ENCODE measurements at places on chromosomes 6 and 20.

- no peak for DNase-seq
Measured at GRCh38 chr6:121867095-121867494, 431.6 kb downstream of the GJA1 start.

DNA sequence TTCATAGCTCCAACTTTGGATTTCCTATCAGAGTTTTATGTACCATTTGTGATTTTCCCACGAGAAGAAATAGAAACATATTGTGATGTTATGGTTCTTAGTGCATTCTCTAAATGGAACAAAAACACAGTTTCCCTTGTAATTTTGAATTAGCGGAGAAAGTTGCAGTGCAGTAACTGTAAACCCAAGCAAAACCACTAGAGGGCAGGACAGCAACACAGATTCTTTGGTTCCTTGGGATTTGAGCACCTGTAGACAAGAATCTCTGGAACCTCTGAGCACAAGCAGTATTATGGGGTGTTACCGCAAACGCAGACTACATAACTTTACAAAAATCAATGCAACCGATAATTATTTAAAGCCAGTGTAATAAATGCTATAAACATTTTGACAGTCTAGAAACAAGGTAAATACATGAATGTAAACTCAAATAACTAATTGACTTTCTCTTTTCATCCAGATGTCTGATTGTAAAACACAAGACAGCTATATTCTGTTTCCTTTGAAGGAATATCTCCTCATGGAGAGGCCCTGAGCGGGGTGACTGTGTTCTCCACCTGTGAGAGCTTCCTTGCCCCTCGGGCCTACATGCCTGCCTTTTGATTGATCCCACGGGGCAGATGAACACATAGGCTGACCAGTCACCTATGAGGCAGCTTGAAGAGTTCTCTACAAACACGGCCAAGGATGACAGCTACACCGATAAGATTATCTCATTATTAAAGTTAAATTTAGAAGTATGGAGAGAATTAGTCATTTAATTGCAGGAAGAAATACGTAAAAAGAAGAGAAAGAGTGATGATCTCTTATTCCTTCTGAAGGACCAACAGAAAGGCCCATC, 67.5 kb upstream of the COL21A1 start:
- no peak for DNase-seq

- DNase-seq, result no peak
Measured at GRCh38 chr20:24909861-24910260, 39.2 kb upstream of the CST7 start.

DNA sequence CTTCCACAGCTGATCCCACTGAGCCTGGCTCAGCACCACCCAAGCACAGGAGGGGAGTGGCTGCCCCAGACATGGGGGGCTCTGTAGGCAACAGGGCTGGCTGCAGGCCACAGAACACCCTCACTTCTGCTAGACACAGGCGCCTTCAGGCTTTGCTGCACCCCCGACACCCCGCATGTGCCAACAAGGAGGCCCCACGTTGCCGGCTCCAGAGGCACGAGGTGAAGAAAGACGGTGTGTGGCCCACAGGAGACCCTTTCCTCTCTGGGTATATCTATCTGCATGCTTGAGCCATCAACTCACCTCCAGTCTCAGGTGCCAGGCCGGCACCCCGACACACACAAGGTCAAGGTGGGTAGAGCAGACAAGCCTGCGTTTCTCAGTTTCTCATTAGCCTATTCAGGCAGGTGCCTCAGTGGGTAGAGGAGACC, 158.3 kb downstream of the DLL1 start:
- DNase-seq, result no peak

GRCh38 chr6:129472239-129472638, 237.7 kb downstream of the ARHGAP18 start:
- DNase-seq, result no peak

DNA sequence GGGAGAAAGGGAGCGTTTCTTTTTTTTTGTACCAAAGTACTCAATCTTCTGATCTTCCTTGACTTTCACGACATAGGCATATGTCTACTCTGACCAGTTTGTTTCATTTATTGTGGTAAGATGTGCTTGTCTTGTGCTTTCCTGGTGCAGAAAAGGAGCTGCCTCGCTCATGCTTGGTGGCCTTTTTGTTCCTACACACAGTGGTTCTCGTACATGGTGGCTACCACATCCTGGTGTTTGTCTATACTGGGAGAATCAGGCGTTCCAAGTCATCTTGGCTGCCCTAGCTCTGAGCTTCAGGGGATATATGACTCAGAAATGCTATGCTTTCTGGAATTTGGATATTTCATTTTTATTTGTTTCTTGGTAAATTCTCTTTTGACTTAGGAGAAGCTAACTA, 31.8 kb downstream of the MYB start:
- no peak for DNase-seq

- no peak for DNase-seq
Measured at GRCh38 chr6:15615802-15616201, 47.0 kb downstream of the DTNBP1 start.

DNA sequence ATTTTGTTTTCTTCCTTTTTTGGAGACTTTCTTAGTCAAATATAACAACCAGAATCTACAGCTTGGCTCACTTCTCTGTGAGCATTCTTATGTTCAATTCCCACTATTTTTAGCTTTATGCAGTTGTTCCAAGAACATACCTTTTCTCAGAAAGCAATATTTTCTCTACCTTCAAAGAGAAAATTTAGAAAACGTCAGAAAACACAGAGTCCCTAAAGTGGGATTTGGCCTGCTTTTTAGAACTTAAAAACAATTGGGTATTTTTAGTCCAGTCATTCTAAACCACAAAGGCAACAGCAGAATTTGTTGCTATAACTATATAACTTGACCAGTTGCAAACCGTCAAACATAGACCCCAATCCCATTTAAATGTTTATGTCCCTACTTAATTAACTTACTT, 133.1 kb downstream of the MOXD1 start:
- no peak for DNase-seq

DNA sequence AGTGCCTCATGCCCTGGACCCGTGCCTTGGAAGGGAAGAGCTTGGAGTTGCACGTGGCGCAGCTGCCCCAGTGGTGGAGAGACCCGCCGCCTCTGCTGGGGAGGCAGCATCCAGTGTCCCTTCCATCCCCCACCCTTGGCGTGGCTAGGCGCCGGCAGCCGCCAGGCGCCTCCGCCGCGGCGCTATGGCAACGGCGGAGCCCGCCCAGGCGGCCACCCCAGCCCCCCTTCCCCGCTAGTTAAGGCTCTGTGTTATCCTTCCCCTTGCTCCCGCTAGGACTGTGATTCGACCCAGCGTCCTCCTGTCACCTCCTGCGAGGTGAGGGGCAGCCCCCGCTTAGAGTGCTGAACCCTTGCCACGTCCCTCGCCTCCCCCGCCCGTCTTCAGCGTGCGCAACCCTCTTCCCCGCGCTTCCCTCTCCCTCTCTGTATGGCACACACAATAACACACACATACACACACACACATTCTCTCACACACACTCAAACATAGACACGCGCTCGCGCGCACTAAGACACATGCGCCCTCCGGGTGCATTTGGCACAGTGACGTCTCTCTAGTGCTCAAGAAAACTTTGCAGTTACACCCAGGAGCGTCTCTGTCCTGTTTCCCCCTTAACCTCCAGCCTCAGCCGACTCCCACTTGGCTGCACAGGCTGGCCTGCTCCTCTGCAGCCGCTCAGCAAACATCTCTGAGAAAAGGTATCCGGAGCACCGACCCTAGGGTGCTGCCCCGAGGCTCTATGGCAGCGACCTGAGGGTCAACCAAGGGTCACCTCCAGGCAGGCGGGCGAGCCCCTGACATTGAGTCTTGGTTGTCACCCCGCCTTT, 8.5 kb downstream of the GRIK2 start:
- DNase-seq, result no peak

DNA sequence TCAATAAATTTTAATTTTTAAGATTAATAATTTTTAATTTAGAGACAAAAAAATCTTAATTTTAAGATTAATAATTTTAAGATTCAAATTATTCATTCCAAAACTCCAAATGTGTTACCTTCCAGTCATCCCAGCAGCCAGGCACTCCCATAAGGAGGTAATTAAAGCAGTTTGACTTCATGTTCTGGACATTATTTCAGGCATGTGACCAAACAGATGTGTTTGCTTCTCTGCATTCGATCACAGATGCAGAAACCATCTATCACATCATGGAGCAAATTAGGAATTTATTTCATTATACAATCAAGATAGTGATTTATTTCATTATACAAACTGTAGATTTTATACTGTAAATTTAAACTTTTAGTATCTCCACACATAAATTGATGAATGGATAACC, 150.3 kb downstream of the AKAP7 start:
- DNase-seq, result no peak

DNA sequence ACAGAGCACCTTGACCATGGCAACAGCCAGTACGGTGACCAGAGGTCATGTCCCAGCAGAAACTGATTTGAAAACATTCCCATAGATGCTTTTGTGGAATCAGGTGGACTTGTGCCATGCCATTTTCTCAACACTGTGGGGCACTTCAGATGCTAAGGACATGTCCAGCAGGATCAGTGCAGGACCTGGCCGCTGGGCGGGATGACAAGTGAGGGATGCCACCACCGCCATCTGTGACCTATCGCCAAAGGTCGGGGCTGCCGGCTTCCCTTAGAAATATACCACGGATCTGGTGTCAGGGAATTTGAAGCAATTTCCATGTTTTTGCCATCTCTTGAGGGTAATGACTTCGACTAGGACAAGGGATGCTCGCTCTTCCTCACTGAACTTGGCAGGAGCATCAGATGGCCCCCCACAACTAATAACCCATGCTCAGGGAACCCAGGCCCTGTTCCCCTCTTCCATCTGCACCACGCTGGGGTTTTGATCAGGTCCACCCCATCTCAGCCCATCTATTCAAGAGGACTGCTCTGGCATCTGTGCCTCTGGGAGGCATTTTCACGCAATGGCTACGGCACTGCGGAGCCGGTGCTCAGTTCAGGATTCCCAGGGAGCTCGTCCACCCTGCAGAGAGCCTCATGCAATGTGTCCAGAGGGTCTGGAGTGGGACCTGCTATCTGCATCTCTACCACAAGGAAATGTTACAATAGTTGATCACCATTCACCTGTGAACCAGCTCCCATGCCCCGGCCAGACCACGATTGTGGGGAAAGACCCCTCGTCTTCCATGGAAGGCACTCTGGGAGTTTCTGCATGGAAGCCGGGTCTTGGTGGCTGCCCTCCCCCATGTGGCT, 302.6 kb downstream of the TAF4 start:
- no peak for DNase-seq

DNA sequence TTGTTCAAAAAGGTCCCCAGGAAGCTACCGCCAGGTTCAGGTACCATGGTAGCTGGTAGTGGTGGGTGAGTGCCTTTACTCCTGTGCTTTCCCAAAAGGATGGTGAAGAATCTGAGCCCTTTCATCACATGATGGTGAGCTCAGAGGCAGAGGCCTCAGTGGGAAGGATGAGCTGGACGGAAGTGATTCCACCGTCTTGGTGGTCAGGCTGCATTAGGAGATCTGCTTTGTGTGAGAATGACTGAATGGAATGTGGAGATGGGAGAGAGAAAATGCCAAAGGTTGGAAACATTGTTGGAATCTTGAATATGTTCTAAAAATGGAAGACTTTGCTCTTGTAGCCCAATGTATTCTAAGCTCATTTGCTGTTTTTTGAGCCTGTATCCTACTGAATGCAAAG, 108.1 kb upstream of the SCP2D1 start:
- DNase-seq, result no peak

- no peak for DNase-seq
Measured at GRCh38 chr6:44954281-44954680, 373.8 kb upstream of the RUNX2 start.

DNA sequence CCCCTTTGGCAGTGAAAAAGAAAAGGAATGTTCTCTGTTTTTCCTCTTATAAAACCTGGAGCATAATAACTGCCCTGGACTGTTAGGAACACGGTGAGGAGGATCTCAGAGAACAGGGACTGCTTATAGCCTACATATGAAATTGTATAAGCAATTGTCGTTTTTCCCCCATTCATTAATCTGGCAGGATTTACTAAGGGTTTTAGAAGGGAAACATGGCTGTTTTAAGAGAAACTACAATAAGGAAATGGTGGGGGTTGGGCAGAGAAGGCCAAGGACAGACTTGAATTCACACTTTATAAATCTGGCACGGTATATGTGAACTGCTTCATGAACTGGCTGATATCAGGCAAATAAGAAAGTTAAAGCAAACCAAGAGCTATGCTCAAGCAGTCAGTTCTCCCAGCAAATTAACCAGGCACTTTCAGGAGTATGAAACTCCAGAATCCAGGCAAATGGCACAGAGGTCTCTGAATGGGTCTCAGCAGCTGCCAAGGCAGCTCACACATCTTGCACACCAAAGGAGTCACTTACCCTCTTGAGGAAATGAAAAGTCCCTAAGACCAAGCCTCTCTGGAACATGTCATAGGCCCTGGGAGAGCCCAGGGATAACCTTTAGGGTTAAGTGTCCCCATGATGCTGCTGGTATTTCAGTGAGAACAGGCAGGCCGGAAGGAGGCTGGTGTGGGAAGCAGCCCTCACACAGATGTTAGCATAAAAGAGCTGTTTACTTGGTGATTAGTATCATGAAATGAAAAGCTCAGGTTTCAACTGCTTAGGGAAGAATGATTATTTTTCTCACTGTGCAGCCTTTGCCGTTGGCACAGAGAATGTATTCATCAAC, 260.5 kb upstream of the MARCKS start:
- DNase-seq, result no peak

DNA sequence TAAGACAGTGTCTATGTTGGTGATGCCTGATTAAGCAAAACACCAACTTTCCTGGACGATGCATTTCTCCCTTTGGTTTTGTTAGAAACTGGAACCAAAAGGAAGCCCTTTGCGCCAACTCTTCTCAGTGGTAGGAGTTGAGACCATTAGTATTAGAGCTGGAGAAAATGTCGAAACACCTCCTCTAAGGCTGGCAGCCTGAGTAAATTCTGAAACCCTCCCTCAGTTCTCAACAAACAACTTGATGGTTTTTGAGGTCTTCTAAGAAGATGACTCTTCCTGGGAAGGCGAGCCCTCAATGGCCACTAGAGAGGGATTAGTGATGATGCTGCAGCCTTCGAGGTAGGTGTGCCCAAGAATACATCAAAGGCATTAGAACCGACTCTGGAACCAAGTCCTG, 78.4 kb upstream of the CCN6 start:
- no peak for DNase-seq
